ENCODE measurements at places on chromosomes 2 and 18. TPM values are rescaled to one million over a fixed set of nuclear protein-coding genes. Genes with fewer than 3 reads are reported as not detected.

Gene CYP1B1
- 8.6 TPM for total RNA-seq

Gene TMX3
- 65.3 TPM for total RNA-seq

Gene RAB6C
- 0.11 TPM for total RNA-seq

Gene TSPYL6
- total RNA-seq, result not detected

Gene LYG2
- total RNA-seq, result not detected

Gene AGXT
- total RNA-seq, result not detected

- DNase-seq, result no peak
These were observed 157.5 kb downstream of the ZFP36L2 start for GRCh38 chr2:43068631-43069517.

GRCh38 chr2:85711578-85712060 is 17.5 kb downstream of the GNLY start:
- DNase-seq, result no peak

GRCh38 chr2:170353723-170354122 is 175.8 kb downstream of the MYO3B start:
- DNase-seq, result no peak
